ENCODE measurements at places on chromosomes 5 and 9. TPM values are rescaled to one million over a fixed set of nuclear protein-coding genes. Genes with fewer than 3 reads are reported as not detected.

- no peak for DNase-seq
Observed at GRCh38 chr5:165076686-165077085, 1571.3 kb downstream of the MAT2B start.

- peak; percentile 18 for DNase-seq
Observed at GRCh38 chr9:125189011-125189360, 617 bp downstream of the PPP6C start.

DNA sequence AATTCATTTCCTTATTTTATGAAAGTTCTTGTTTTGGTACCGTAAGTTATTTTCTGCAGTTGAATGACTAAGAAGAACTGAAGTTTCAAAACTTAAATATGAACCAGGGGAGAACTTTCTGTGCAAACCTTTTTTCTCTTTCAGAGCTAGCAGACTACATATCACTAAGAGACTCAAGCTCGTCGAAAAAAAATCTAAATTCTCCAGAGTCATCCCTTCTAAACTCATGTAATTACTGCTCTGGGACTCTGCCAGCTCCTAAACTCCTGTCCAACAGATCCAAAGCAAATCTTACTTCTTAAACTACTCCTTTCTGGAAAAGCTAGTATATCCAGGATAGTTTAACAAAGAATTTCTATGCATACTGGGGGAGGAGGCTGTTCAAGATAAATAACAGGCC lies 87.0 kb upstream of the NR5A1 start:
- no peak for DNase-seq

DNA sequence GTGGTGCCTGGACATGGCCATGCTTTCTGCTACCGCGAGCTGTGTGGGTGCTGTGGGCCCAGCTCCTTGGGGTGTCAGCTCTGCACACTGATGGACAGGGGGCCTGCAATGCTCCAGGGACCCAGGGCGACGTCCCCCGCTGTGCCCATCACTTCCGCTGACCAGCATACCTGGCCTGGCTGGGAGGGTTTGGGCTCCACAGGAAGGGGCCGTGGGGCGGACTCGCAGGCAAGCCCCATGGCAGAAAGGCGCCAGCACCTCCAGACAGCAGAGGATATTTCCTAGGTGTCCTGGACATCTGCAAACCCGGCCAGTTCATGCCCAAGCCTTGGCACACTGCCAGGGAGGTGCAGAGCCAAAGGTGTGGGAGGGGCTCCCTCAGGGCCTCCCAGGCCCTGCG lies 295.8 kb upstream of the IRX4 start:
- no peak for DNase-seq

- DNase-seq = no peak
Observed at GRCh38 chr9:137000177-137000930, 4.0 kb upstream of the CLIC3 start.

- no peak for DNase-seq
Observed at GRCh38 chr5:164153469-164154172, 648.2 kb downstream of the MAT2B start.

TXNDC8 gene
- total RNA-seq = not detected

PIP5K1B gene
- 0.55 TPM for total RNA-seq

TDRD7 gene
- total RNA-seq = 10.4 TPM

KCNT1 gene
- total RNA-seq = 0.37 TPM

Measured in T-helper 17 cell (primary cell).